Breast epithelium (tissue), 4 donors: ENCODE measurements at places on chromosomes 7 and 10. TPM values are rescaled to one million over a fixed set of nuclear protein-coding genes. Genes with fewer than 3 reads are reported as not detected.

DNA sequence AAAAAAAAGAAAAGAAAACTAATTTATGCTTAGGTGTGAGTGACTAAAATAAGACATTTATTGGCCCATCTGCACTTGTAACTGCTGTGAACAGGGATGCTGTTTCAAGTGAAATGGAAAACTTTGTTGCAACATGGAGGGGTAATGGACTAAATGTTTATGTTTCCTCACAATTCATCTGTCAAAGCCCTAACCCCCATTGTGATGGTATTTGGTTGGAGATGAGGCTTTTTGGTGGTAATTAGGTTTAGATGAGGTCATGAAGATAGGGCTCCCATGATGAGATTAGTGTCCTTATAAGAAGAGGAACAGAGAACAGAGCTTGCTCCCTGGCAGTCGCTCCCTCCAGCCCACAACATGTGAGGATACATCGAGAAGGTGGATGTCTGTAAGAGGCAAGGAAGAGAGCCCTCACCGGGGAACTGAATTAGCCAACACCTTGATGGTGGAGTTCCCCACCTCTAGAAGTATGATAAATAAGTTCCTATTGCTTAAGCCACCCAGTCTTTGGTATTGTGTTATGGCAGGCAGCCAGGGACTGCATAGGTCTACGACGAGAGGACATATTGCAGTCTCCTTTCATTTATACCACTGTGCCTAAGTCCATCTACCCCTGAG is 28.6 kb upstream of the VCL start:
- DNase-seq = no peak

GRCh38 chr7:123769371-123769770 is 20.6 kb upstream of the WASL start:
- no peak for DNase-seq

- DNase-seq = no peak
These were observed 135.8 kb downstream of the DGKB start for GRCh38 chr7:14766747-14767146.

DNA sequence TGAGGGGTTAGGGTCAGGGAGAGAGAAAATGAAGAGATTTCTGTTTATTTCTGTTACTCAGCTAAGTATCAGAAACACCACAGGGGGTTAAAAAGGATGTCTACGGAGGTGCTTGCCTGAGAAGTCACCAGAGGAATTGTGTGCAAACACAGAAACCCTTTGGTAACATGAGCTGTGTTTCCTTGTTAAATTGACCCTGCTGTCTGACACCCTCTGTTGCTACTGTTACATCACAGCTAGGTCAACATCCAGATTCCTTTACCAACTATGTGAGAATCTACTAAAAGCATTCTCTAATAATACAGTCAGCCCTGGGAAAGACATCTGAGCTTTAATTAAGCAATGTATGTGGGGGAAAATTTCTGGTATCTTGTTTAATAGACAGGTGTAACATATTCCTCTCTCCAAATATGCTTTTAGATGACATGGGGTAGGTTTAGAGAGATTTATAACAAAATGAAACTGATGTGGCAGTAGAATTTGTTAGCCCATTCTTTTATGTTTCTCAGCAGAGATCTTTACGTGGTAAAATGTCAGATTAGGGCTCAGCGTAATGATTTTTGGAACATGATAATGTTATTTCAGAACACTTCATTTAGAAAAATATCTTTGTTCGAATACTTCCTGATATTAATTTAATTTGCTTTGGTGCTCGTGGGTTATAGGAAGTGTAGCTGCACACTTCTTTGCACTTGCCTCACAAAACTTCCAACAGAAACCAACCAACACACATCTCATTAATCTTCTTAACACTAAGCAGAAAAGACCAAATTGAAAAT is 168.0 kb upstream of the AHR start:
- DNase-seq = no peak

- no peak for DNase-seq
These were observed 372.6 kb downstream of the GPR158 start for GRCh38 chr10:25547382-25547781.

DNA sequence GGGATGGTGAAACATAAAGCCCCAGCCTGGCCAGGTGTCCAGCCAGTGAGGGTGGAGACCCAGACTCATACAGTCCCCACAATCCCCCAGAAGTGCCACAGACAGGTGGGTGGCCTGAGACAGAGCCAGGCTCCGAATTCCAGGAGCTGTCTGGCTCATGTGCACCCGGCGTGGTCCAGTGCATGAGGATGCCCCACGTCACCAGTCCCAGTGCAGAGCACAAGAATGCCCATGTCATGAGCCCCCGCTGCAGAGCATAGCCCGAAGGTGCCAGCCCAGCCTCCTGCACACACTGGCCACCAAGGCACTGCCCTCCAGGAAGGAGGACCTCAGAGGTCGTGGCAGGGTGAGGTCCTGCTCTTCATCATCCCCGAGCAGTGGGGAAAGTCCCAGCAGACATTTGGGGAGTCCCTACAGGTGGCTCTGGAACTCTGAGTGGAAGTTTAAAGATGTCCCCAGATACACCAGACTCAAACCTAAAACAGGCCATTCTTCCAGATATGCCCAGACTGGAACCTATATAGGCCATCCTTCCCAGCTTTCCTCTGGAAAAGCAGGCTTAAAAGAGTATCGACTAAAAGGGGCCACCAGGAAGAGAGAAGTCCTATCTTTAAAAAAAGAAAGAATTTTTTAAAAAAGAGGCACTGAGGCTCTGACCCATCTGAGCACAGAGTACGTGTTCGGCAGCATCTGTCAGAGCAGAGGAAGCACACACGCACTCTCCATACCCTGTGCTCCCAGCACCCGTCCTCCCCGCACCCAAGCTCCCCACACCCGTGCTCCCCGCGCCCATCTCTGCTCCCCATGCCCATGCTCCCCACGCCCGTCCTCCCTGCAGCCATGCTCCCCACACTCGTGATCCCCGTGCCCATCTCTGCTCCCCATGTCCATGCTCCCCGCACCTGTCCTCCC is 11.5 kb downstream of the DIP2C start:
- DNase-seq = no peak

DNA sequence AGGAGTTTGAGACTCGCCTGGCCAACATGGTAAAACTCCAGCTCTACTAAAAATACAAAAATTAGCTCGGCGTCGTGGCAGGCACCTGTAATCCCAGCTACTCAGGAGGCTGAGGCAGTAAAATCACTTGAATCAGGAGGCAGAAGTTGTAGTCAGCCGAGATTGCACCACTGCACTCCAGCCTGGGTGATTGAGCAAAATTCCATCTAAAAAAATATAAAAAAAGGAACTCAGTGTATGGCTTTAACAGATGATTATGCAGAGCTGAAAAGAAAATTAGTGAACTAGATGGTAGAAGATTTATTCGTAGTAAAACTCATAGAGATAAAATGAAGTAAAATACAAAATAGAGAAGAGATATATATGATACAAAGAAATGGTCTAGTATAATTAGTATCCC is 12.6 kb upstream of the CNOT4 start:
- no peak for DNase-seq

GRCh38 chr10:31017534-31018355 is 13.9 kb downstream of the ZNF438 start:
- DNase-seq = no peak

Gene SPRN
- total RNA-seq = not detected

Gene PDZD7
- total RNA-seq = 2.3 TPM

Gene DPYSL4
- 2.3 TPM for total RNA-seq

Gene MEST
- total RNA-seq = 54.9 TPM
